Left lobe of liver (tissue), 2 donors: ENCODE measurements at places on chromosomes 5 and 9. TPM values are rescaled to one million over a fixed set of nuclear protein-coding genes. Genes with fewer than 3 reads are reported as not detected.
A peak's percentile ranks its signal among the peaks of the same experiment; 100 is the strongest.

DNA sequence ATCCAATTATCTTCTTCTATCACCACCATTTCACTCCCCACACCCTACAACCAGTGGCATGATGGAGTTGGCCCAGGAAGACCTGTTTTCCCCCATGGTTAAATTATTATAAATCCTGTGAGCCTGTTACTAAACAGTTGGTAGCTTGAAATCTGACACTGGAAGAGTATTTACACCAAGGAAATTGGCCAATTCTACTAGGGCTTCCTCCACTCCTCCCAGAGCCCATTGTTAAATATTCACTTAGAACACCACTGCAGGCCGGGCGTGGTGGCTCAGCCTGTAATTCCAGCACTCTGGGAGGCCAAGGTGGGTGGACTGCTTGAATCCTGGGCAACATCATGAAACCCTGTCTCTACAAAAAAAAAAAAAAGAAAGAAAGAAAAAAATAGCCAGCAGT, 32.4 kb upstream of the CKS2 start:
- no peak for DNase-seq

- peak; percentile 47 for DNase-seq
Measured at GRCh38 chr5:163041254-163041653, 396.1 kb upstream of the CCNG1 start.

Gene SCAI
- total RNA-seq, result 2.6 TPM

Gene FAM221B
- total RNA-seq, result not detected

Gene PCDHGA10
- total RNA-seq, result 2.2 TPM

Gene KLHL3
- total RNA-seq, result 10.6 TPM
